ENCODE measurements at places on chromosomes 16 and 17.

GRCh38 chr16:4388271-4389021 lies 16.8 kb downstream of the VASN start:
- DNase-seq: no peak

DNA sequence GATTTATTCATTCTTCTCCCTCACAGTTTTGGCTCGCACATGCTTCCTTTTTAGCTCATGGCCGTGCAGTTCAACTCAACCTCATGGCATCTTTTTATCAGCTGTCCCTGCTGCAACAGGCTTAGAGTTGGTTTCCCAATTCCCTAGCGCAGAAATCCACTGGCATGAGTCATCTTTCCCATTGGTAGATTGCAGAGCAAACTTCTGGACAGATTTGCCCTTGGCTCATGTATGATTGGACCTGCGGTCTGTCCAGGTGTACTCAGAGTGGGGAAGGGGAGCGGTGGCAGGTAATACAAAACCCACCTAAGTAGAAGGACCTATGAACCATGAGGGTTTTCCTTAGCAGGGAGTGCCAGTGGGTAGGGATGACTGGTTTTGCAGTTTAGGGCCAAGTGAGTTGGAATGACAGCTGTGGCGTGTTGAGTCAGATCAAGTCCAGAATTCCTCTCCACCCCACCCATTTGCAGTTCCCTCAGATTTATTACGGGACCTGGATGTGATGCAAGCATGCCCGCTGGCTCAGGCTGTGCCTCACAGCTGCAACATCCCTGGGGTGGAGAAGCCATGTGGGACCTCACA lies 584.7 kb downstream of the WWOX start:
- DNase-seq: no peak

- no peak for DNase-seq
Observed at GRCh38 chr17:57552114-57552624, 192.9 kb downstream of the CCDC182 start.

- DNase-seq: no peak
Observed at GRCh38 chr17:9529033-9529700, 46.5 kb downstream of the STX8 start.

- no peak for DNase-seq
Observed at GRCh38 chr16:10576390-10577304, 3.8 kb downstream of the EMP2 start.

- no peak for DNase-seq
Observed at GRCh38 chr16:23578101-23578830, 17.9 kb downstream of the NDUFAB1 start.

DNA sequence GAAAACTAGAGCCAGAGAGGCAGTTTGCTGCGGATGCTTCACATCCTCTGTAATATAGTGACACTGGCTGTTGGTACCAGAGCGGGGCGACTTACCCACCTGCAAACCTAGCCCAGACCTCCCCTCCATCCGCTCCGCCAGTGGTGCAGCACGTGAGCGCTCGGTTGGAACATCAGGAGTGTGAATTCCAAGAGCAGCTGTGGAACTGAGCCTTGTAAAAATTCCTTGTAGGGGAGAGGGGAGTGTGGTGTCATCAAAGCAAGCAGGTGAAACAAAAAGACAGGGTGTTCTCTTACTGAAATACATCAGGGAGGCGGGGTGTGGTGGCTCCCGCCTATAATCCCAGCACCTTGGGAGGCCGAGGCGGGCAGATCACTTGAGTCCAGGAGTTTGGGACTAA lies 51.3 kb downstream of the CCDC42 start:
- no peak for DNase-seq

- DNase-seq: no peak
Observed at GRCh38 chr17:2777242-2777867, 18.9 kb upstream of the RAP1GAP2 start.

- no peak for DNase-seq
Observed at GRCh38 chr17:16477255-16477654, 14.7 kb downstream of the LRRC75A start.

GRCh38 chr16:3949946-3950342 lies 69.4 kb upstream of the CREBBP start:
- DNase-seq: no peak

DNA sequence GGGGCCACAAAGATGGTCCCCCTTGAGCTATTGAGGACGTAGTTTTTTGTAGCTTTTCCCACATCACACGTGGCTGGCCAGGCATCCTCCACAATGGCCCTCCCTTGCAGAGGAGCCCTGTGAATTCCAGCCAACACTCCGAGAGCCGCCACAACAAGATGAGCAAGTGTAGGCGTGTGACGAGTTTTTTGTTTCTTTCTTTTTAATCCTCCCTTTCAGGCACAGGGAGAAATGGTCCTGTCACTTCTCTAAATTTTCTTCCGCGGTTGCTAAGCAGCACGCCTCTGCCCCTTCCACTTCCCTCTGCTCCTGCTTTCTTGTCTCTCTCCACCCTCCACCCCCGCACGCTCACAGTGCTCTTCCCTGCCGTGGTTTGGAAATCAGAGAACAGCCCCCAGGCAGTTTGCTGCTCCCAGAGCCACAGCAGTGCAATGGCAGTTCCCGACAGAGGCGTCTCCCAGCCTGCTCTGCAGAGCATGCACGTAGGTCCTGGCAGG lies 68.0 kb upstream of the MRTFB start:
- DNase-seq: no peak

GRCh38 chr17:14429084-14429483 lies 128.2 kb downstream of the HS3ST3B1 start:
- no peak for DNase-seq

GRCh38 chr17:48160177-48161081 lies 52.9 kb downstream of the SNX11 start:
- no peak for DNase-seq

- DNase-seq: no peak
Observed at GRCh38 chr17:73210002-73210678, 17.3 kb downstream of the COG1 start.

DNA sequence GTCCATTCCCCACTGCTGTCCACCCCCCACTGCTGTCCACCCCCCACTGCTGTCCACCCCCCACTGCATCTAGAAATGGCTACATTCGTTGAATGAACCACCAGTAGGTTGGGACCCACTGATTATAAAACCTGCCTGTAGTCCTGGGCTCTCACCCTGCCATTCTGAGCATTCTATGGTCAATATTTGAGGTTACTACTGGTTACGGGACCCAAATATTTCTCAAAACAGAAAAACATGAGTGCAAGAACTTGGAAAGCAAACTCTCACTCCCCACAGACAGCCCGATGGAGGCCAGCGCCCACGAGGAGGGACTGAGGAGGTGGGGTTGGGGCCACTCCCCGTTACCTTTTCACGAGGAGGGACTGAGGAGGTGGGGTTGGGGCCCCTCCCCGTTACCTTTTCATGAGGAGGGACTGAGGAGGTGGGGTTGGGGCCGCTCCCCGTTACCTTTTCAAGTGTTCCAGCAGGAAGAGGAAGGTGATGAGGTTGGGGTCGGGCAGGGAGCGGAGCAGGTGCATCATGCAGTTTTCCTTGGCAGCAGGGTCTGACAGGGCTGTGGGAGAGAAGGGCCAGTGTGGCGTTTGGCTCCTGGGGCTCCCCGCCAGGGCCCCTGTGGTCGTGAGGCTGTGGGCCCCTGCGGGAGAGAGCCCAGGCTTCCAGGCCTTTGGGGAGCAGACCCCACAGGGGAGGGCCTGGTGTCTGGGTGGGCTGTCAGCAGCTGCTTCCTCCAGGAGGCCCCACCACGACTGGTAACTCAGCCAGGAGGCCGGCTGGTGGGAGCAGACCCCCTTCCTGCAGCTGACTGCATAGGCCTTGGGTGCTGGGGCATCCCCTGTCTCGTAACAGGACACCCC lies 12.5 kb downstream of the TIMM22 start:
- DNase-seq: no peak

- DNase-seq: no peak
Observed at GRCh38 chr17:51351890-51352289, 91.5 kb downstream of the UTP18 start.

DNA sequence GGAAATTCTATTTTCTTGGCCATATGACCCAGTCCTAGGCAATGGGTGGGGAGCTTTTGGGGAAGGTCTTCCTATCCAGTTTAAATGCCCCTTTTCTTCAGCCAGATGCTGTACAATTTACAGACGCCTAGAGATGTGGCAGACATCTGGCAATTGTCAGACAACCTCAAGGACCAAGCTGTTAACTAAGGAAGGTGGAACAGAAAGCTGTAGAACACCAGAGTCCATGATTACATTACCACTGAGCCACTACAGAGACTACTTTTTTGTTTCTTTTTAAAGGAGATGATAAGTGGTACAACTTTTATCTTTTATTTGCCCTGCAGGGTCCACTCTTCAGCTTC lies 21.1 kb upstream of the CORO6 start:
- no peak for DNase-seq

- DNase-seq: no peak
Observed at GRCh38 chr16:82684256-82684655, 57.5 kb downstream of the CDH13 start.

GRCh38 chr16:314795-315299 lies 31.9 kb downstream of the PDIA2 start:
- no peak for DNase-seq

All from KG1 (cell line).